ENCODE measurements at places on chromosomes 2 and 18.
A peak's percentile ranks its signal among the peaks of the same experiment; 100 is the strongest.

- DNase-seq: no peak
Observed at GRCh38 chr2:47541848-47542450, 139.0 kb downstream of the MSH2 start.

DNA sequence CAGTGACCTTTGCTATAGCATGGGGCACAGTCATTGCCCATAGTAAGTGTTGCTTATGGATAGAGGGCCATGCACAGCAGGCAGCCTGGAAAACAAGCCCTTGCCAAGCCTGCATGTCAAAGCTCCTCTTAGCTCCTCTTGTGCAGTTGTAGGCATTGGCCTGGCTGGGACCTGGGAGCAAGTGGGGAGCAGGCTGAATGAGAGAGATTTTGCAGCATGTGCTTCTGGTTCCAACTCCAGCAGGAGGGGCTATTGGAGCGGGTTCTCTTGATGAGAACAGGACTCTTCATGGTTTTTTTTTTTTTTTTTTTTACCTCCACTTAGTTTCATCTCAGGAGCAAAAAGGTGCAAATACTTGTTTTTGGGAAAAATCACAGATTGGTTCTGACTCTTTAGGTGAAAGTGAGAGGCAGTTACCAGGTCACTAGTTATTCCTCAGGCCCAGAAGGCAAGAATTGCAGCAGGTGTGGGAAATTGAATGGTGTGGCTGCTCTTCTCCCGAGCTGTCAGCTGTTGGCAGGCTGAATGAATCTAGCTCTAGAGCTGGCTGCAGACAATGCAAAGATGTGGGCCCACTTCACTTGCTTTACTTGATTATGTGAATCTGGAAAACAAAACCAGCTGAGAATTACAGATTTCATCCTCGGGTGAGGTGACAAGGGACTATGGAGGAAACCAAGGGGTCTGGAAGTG lies 95.9 kb downstream of the MAP4K4 start:
- DNase-seq: no peak

DNA sequence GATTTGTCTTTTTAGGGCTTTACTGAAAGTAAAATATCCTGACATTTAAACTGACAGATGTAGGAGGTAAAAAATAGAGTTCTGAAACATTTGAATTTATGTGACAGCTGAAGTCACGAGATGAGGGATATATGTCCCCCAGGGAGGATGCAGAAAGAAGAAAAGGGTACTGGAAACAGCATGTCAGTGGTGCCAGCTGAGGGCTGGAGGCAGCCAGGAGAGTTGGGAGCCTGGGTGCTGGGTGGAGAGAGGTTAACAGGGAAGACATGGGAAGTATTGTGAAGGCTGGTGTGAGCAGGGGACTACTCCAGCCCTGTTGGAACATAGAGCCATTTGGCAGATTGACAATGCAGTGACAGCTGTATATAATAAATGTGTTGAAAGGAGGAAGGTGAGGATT lies 11.8 kb upstream of the MOCOS start:
- DNase-seq: no peak

DNA sequence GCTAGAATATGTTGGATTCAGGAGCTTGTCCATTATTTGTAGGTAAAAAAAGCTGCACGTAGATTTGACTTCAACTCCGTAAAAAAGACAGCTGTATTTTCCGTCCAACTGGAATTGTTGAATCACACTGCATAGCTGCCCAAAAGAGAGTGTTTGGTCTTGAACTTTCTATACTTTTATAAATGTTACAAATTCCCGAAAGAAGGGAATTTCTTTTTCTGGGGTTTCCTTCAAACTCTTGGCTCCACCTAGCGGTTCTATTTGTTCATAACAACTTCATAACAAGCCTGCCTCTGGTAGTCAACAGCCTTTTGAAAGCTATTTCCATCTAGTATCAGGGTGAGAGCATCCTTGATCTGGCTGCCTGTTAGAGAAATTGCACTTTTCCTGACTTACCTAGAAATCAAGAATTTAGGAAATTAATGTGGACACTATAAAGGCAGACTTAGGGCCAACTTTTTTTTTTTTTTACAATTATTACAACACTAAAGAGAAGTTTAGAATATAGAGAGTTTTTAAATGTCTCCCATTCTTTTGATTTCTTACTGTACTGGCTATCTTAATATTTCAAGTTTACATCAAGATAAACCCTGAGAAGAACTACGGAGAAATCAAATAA lies 48.1 kb downstream of the TMEM185B start:
- peak; percentile 57 for DNase-seq

DNA sequence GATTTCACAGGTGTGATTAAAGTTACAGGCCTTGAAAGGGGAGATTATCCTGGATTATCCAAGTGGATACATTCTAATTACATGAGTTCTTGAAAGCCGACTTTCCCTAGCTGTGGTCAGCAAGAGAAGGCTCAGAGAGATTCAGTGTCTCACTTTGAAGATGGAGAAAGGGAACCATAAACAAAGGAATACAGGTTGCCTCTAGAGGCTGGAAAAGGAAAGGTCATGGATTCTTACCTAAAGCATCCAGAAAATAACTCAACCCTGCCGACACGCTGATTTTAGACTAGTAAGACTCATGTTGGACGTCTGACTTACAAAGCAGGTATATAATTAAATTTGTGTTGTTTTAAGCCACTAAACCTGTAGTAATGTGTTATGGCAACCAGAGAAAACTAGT lies 1095.7 kb upstream of the ZEB2 start:
- no peak for DNase-seq

- DNase-seq: no peak
Observed at GRCh38 chr18:25145731-25146511, 206.0 kb downstream of the ZNF521 start.

GRCh38 chr18:76619621-76620315 lies 124.7 kb upstream of the ZNF516 start:
- no peak for DNase-seq

DNA sequence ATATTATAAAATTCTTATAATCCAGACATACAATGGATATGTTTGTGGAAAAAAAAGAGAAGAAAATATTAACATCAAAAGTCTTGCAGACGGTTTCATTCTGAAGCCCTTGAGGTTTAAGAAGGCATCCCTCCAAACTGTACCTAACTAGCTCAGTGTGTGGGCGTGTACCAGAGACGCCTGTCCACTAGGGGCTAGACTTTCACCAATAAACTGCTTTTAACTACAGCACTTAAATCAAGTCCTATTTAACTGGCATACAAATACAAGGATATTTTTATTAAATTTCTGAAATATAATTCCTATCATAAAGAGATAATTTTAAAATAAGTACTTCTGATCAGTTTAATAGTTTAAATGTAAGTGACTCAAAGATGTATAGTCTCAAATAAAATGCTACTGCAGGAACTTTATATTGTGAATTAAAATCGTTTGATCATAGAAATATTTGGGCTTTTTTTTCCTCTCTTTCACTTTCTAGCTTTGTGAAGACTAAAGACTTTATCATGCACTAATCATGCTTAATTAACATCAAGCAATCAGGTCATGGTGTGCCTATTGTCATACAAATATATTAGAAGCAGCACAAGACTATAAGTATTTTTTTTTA lies 437.7 kb downstream of the SATB2 start:
- DNase-seq: no peak

- no peak for DNase-seq
Observed at GRCh38 chr2:467892-468647, 180.2 kb upstream of the ALKAL2 start.
